ENCODE measurements at places on chromosomes 6 and 20. TPM values are rescaled to one million over a fixed set of nuclear protein-coding genes. Genes with fewer than 3 reads are reported as not detected.

The TNFAIP3 gene
- total RNA-seq = 85.5 TPM

The CCN2 gene
- 176 TPM for total RNA-seq

The ULBP2 gene
- total RNA-seq = 13.7 TPM

The KPNA5 gene
- 12.8 TPM for total RNA-seq

The PSORS1C2 gene
- total RNA-seq = not detected

The C6orf15 gene
- total RNA-seq = not detected

The KIAA1755 gene
- total RNA-seq = 0.65 TPM

The PRDM1 gene
- total RNA-seq = 8.0 TPM

The DEF6 gene
- total RNA-seq = 1.2 TPM

The HLA-DPB1 gene
- 2.4 TPM for total RNA-seq

The POM121L2 gene
- not detected for total RNA-seq

The ADGB gene
- total RNA-seq = not detected

The COL12A1 gene
- 534 TPM for total RNA-seq

The RHAG gene
- total RNA-seq = not detected

The TFAP2C gene
- total RNA-seq = not detected

The RRBP1 gene
- total RNA-seq = 293 TPM

The DOP1A gene
- total RNA-seq = 30.4 TPM

The MCCD1 gene
- not detected for total RNA-seq

The OR12D3 gene
- not detected for total RNA-seq

The C6orf163 gene
- 0.59 TPM for total RNA-seq

The MDFI gene
- total RNA-seq = 7.4 TPM

The C20orf202 gene
- total RNA-seq = not detected

The ANKRD66 gene
- total RNA-seq = not detected

The ADGRB3 gene
- total RNA-seq = not detected

The THBS2 gene
- total RNA-seq = 1,449 TPM

The ABCF1 gene
- total RNA-seq = 35.9 TPM

The GRM1 gene
- not detected for total RNA-seq

The ZSWIM3 gene
- total RNA-seq = 6.0 TPM

The RUNX2 gene
- 8.3 TPM for total RNA-seq

The BPIFB2 gene
- total RNA-seq = not detected

Data from smooth muscle cell of the umbilical artery (primary cell).